T-helper 2 cell (primary cell): ENCODE measurements at places on chromosomes 11 and 22.

GRCh38 chr11:122601141-122602125 is 54.1 kb upstream of the UBASH3B start:
- no peak for DNase-seq

DNA sequence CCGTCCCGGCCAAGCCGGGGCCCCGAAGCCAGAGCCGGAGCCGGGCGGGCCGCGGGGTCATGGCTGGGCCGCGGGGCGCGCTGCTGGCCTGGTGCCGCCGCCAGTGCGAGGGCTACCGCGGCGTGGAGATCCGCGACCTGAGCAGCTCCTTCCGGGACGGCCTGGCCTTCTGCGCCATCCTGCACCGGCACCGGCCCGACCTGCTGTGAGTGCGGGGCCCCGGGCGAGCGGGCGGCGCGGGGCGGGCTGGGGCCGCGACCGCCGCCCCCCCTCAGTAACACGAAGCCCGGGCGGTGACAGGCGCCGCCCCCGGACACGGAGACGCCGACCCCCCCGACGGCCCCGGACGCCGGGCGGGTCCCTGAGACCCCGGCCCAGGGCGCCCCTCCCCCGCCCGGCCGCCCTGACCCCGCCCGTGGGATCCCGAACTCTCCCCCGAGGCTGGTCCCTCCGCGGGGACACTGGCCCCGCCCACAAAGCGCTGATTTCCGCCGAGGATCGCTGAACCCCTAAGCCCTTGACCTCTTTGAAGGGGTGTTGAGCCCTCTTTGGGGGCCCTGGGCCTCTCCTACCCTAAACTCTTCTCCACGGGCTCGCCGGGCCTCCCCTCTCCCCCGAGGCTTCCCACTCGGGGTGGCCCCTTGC is 389 bp downstream of the MICALL1 start:
- DNase-seq: no peak

DNA sequence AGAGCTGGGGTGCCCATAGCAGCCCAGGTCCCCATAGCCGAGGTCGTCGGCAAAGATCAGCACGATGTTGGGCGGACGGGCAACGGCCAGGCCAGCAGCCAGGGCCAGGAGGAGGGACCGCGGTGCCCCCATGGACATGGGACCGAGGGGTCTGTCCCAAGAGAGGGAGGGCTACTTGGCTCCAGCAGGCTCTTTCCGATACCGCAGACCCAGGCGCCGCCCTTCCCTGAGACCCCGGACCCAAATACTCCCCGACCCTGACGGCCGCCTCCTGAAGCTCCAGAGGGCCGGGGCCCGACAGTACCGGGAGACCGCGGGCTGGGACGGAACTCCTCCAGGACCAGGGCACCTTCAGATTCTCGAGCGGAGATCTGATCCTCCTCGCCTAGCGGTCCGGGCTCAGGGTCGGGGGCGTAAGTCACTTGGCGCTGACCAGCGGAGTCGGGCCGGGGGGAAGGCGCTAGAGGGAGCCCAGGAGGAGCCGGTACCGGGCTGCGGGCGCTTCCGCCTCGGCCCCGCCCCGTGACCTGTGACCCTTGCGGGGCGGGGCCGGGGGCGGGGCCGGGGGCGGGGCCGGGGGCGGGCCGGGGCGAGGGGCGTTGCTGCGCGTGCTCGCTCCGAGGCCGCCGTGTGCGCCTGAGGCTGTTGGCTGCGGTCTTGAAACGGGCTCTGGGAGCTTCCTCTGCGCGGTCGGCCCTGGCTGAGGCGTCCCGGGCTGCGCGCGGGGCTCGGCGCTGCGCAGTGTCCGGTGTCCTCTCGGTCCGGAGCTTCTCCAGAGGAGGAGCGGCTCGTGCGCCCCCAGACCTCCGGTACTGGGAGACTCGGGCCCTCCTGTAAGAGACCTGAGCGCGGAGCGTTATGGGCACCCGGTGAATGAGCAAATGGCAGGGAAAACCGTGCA is at the start of gene ARSA:
TSS of gene ARSA (minus strand) at position 511 of the 901 bp plus-strand sequence. CDS start at position 138, 373 bp downstream.
- peak; percentile 59 for DNase-seq

DNA sequence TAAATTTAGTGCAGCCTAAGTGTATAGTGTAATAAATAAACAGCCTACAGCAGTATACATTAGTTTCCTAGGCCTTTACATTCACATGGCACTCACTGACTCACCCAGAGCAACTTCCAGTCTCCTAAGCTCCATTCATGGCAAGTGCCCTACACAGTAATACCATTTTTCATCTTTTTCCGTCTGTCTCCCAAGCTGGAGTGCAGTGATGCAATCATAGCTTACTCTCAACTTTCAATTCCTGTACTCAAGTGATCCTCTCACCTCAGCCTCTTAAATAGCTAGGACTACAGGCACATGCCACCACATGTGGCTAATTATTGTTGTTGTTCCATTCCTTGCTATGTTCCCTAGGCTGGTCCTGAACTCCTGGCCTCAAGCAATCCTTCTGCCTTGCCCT is 54.4 kb downstream of the FCHSD2 start:
- DNase-seq: no peak

DNA sequence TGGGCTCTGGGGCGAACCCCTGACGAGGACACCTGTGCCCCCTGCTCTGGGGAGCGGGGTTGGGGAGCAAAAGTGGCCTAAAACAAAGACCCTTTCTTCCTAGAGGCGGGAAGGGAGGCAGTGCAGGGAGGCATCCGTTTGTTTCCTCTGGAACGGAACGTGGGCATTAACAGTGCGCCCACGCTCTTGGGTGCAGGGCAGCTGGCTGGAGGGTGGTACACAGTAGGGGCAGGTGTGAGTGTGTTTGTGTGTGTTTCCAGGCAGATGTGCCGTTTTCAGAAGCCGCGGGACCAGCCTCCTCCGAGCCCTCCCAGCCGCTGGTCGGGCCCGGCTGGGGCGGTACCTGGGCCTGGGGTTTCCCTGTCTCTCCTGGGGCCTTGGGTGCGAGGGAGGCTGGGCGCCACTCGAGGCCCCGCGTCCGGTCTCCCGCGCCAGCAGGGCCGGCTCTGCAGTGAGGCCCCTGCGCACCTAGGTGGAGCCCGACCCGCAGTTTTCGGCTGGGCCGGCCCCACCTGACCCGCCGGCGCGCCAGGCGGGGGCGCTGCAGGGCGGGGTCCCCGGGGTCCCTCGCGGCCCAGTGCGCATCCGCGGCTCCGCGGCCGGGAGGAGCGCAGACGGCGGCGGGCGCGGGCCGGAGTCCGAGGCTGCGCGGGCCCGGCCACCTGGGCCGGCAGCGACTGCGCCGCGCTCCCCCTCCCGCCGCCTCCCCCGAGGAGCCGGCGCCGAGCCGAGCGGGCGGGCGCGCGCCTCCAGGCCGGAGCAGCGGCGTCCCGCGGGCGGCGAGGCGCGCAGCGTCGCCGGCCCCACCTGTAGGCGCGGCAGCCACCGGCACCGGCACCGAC is 1252.7 kb downstream of the BRD1 start:
- no peak for DNase-seq

GRCh38 chr22:35752863-35753189 is 35.2 kb downstream of the APOL5 start:
- no peak for DNase-seq

DNA sequence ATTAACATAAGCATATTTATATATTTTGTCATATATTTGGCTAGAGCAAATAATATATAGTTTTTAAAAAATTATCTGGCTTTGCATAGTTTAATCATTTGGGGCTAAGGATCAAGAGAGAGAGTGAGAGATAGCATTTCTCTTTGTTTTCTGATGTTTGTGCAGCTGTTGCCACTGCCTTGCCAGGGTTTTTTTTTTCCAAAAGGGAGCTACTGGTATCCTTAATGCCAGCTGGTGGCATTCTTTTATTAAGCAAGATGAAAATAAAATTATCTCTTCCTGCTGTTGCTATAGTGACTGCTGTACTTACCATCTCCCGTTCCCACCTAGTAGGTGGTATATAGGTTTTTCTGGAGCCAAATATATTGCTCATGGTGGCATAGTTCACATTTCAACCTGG is 793.3 kb upstream of the ARHGAP42 start:
- no peak for DNase-seq

DNA sequence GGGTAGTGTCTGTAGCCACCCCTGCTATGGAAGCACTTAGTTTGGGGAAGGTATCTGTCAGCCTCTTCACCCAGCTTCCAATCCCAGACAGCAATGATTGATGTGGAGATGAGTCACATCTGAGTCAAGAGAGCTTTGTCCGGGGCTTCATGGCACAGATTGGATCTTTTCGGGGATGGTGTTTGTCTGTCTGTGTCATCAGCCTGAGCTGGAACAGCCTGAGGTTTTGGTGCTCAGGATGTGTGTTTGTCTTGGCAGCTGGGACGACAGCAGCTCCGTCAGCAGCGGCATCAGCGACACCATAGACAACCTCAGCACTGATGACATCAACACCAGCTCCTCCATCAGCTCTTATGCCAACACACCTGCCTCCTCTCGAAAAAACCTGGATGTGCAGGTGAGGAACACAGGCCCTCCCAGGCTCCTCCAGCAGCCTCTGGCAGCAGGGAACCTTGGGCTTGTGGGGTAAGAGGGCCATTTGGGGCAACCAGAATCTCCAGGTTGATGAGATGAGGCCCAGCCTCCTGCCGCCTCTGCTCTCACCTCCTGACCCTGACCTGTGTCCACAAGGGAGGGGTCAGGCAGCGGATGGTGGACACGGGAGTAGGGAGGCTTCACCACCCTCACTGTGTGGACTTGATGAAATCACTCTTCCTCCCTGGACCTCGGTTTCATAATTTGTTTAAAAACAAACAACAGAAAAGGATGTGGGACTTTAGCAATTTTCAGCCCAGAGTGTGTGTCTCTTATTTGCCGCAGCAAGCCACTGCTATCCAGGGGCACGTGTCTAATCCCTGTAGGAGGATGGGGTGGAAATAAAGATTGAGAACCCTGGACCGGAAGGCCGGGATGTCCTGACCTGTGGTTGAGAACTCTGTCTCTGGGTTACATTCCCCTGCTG is 124.3 kb downstream of the DBX1 start:
- no peak for DNase-seq

DNA sequence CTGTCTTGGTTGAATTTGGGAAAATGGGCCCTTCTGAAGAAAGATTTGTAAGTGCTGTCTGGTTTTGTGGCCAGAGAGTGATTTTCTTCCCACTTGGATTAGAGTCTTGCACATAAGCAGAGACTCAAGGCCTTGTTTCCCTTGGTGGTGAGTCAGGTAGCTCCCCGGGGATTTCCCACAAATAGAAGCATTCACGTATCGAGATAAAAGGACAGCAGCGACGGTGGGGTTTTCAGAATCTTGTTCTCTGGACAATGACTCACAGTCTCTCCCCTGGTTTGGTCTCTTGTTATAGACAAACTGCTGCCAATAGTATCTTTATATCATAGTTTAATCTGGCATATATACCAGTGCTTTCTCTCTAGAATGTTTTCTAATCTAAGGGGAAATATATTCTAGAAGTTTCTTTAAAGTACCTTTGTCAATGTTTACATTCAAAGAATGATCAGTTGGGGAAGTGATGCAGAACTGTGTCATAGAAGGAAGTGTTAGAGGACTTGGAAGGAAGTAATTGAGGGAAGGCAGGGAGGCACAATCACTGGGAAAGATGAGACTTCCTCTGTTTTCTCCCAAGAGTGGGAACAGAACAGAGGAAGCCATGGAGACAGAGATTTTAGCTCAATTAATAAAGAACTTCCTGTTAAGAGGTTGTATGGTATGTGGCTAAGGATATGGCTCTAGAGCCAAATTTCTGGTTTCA is 18.1 kb downstream of the POLA2 start:
- DNase-seq: no peak

DNA sequence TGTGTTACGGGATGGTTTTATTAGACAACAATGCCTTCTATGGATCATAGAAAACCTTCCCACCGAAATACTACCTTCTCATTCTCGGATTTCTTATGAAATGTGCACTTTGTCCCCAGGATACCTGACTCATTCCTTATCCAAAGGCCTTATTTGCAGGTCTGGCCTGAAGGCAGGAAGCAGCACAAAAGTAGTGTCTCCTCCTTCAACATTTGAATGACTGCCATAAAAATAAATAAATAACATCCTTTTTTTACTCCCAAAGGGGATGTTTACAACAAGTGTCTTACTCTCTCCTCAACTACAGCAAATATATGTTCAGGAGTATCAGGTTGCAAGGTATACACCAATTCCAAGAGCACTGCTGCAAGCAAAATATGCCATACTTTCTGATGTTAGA is 41.6 kb upstream of the PAK1 start:
- no peak for DNase-seq

- peak; percentile 96 for DNase-seq
These were observed at the start of gene HRAS for GRCh38 chr11:535519-536454. TSS of gene HRAS (minus strand) at chr11:535576.

- no peak for DNase-seq
These were observed 90.8 kb downstream of the PHF21B start for GRCh38 chr22:44918925-44919392.

GRCh38 chr11:64132191-64132771 is 33.6 kb downstream of the MACROD1 start:
- DNase-seq: no peak

DNA sequence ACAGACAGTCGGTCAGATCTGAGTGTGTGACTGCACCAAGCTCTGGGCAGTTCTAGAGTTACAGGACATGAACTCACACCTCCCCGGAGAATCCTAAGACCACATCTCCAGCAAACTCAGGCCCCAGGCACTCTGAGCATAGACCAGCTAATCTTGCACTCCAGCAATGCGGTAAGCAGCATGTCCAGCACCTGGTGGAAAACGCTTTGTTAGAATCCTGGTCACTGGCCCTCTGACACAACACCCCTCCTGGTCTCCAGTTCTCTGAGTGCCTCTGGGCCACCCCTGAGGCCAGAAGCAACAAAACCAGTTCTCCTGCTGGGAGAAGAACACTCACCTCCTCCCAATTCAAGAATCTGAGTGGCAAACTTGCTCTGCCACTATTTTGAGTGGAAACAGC is 82.7 kb upstream of the TMEM45B start:
- no peak for DNase-seq

GRCh38 chr11:61757213-61757862 is 4.9 kb downstream of the MYRF start:
- DNase-seq: no peak

- DNase-seq: no peak
These were observed 570.7 kb downstream of the KCNA4 start for GRCh38 chr11:29446132-29446531.

- DNase-seq: no peak
These were observed 6.4 kb upstream of the C11orf96 start for GRCh38 chr11:43936076-43936475.

- DNase-seq: no peak
These were observed 101.2 kb downstream of the NAT10 start for GRCh38 chr11:34206407-34207300.

DNA sequence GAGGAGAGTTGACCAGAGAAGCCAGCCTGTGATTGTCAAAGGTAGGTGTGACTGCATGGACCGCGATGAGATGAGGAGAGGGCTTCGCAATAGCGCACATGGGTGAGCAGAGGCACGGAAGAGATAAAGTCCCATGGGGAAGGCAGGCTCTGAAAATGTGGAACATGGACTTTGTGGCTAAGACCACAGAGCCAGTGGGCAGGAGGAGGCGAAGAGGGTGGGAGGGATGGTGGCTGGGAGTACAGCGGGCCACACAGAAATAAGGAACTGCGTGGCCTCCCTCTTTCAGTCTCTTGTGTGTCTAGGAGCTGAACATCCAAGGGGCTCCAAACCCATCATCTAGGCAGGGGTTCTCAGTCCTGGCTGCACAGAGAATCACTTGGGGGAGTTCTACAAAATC is 98.6 kb downstream of the TENM4 start:
- no peak for DNase-seq

- DNase-seq: no peak
These were observed 97.9 kb downstream of the MORC2 start for GRCh38 chr22:30870451-30871345.
